ENCODE measurements at places on chromosomes 2 and 18.

DNA sequence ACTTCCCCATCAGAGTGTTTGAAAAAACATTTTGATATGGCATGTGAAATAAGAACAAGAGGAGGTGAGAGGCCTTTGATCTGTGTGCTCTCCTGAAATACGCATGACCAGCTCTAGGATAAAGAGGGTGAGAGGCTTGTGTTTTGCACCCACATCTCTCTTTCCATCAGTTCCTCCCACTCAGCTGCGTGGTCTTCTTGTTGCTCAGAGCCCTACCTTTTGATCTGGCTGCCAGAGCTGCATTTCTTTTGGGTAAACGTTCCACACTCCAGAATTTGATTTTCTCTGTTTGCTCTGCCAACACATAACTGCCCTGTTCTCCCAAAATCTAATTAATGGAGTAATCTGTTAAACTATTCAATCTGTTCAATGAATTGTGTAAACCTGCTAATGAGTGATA lies 72.0 kb upstream of the FN1 start:
- DNase-seq, result no peak
- H3K27me3 ChIP-seq, result peaks cover 23% of the 10 kb centered on the region
- H3K4me1 ChIP-seq, result no peaks in the 10 kb centered on the region
- no peak overlapping the region for H3K4me3 ChIP-seq
- H3K27ac ChIP-seq, result no peak overlapping the region

- no peaks in the 10 kb centered on the region for H3K27me3 ChIP-seq
- peaks cover 52% of the 10 kb centered on the region for H3K4me1 ChIP-seq
- peaks cover 3% of the 10 kb centered on the region for H3K36me3 ChIP-seq
- peak overlapping the region; percentile 32 for H3K4me3 ChIP-seq
- DNase-seq, result no peak
Observed at GRCh38 chr2:47891369-47892337, 14.6 kb downstream of the FBXO11 start.

GRCh38 chr2:73217160-73217559 lies 3.1 kb downstream of the SMYD5 start:
- H3K4me3 ChIP-seq, result no peak overlapping the region
- H3K27me3 ChIP-seq, result no peaks in the 10 kb centered on the region
- peaks cover 30% of the 10 kb centered on the region for H3K4me1 ChIP-seq
- no peaks in the 10 kb centered on the region for H3K36me3 ChIP-seq

GRCh38 chr2:106117347-106117746 lies 76.8 kb downstream of the UXS1 start:
- DNase-seq, result no peak
- H3K27me3 ChIP-seq, result no peaks in the 10 kb centered on the region
- no peak overlapping the region for H3K4me3 ChIP-seq
- H3K4me1 ChIP-seq, result peaks cover 10% of the 10 kb centered on the region
- no peak overlapping the region for H3K27ac ChIP-seq
- H3K36me3 ChIP-seq, result no peaks in the 10 kb centered on the region

- DNase-seq, result no peak
- peaks cover 10% of the 10 kb centered on the region for H3K36me3 ChIP-seq
- no peaks in the 10 kb centered on the region for H3K27me3 ChIP-seq
- no peak overlapping the region for H3K27ac ChIP-seq
- H3K4me3 ChIP-seq, result no peak overlapping the region
Observed at GRCh38 chr2:20040489-20041172, 10.8 kb downstream of the LAPTM4A start.

GRCh38 chr2:208546860-208547650 lies 140.5 kb downstream of the PTH2R start:
- no peaks in the 10 kb centered on the region for H3K36me3 ChIP-seq
- DNase-seq, result no peak
- no peak overlapping the region for H3K27ac ChIP-seq
- no peaks in the 10 kb centered on the region for H3K27me3 ChIP-seq
- H3K4me3 ChIP-seq, result no peak overlapping the region
